Effector memory CD4-positive, alpha-beta T cell (primary cell): ENCODE measurements at places on chromosomes 12 and 14.

GRCh38 chr12:6266971-6267721, 43.3 kb upstream of the PLEKHG6 start:
- DNase-seq: no peak

DNA sequence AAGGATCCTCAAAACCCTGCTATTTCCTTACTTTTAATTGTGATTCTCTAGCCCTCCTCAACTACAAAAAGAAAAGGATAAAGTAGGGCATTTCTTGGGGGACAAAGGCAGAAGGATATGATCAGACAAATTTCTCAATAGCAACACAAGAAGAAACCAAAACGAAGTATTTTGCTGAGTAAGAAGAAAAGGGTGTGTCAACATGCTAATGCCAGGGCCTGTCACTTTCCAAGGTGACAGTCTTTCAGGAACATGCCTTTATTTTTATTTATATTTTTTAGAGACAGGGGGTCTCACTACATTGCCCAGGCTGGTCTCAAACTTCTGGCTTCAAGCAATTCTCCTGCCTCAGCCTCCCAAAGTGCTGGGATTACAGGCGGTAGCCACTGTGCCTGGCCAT, 39.8 kb downstream of the CBX5 start:
- DNase-seq: no peak

- no peak for DNase-seq
Observed at GRCh38 chr14:41022932-41023331, 583.7 kb upstream of the LRFN5 start.

GRCh38 chr12:29510591-29511185, 13.2 kb upstream of the OVCH1 start:
- no peak for DNase-seq

GRCh38 chr12:26226629-26227360, 31.4 kb downstream of the SSPN start:
- no peak for DNase-seq

- DNase-seq: no peak
Observed at GRCh38 chr12:77995436-77996167, 164.9 kb downstream of the NAV3 start.

DNA sequence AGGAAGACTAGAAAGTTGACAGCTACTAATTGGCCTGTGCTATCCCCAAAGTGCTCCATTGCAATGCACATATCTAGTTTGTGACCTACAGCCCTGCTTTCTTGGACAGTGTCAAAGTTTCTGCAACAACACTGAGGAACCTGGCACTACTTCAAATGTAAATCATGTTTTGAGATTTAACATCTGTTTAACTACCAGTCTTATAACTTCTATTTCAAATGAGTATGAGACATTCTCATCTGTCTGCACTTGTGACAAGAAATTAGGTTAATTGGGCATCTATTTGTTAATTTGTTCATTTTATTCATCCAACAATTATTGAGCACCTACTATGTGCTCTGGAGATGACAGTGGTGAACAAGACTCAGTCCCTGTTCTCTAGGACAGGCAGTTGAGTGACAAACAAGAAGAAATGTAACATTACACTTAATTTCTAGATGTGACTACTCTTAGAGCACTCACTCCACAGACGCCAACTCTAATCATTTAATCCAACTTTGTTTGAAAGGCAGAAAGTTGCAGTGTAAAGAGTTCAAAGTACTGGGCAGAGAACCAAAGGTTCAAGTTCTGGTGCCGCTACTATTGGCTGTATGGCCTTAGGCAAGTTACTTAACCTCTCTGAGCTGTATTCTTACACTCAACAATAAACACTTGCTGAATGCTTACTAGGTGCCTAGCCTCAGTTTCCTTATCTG, 74.8 kb downstream of the HECTD4 start:
- DNase-seq: no peak

GRCh38 chr12:94148739-94149118, 352 bp downstream of the PLXNC1 start:
- no peak for DNase-seq

DNA sequence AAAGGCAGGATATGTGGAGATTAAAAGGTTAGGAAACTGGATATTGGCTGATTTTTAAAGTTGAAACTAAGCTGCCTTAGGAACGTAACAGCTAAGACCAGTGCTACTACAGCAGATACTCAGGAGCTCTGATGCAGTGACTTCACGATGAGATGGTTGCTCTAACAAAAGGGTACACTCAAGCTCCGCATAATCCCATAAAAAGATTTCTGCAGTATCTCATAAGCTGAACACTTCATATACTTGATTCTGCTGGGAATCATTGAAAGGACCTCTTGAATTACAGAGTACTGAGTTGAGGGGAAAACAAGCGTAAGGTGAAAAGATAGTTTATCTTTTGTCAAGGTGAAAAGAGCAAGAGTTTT, 3.7 kb downstream of the RNF10 start:
- DNase-seq: no peak

- no peak for DNase-seq
Observed at GRCh38 chr14:96783043-96783914, 13.9 kb upstream of the VRK1 start.

- DNase-seq: no peak
Observed at GRCh38 chr12:88063375-88063774, 34.2 kb upstream of the C12orf50 start.

DNA sequence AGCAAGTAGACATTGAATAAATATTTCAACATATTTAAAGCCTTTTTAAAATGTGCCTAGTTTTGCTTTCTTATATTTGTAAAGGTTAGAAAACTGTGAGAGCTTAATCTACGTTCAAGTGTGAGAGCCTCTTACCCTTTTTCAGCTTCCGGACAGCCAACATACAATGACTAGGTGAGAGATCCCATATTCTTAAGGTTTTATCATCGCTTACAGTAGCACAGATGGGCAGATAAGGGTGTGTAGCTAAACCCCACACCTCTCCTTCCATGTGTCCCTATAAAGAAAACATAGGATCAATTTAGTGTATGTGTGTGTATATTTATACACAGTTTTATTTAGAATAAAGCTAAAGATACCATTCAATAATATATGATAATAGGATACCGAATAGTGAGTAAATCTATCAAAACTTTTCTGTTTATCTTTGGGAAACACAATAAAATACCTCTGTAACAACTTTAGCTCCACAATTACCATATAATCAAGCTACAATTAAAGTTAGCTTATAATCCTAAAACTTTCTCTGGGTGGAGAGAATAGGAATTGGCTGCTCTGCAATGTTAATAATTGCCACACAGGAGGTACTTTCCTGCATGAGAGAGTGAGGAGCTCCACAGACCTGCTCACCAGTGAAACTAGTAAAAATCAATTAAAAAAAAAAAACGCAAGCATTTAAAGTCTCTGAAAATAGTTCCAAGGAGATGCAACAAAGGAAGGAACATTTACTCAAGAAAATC, 110.8 kb downstream of the EML5 start:
- DNase-seq: no peak

- no peak for DNase-seq
Observed at GRCh38 chr14:65156568-65157366, 54.5 kb upstream of the MAX start.

GRCh38 chr12:117089463-117089862, 9.8 kb downstream of the TESC start:
- DNase-seq: no peak

DNA sequence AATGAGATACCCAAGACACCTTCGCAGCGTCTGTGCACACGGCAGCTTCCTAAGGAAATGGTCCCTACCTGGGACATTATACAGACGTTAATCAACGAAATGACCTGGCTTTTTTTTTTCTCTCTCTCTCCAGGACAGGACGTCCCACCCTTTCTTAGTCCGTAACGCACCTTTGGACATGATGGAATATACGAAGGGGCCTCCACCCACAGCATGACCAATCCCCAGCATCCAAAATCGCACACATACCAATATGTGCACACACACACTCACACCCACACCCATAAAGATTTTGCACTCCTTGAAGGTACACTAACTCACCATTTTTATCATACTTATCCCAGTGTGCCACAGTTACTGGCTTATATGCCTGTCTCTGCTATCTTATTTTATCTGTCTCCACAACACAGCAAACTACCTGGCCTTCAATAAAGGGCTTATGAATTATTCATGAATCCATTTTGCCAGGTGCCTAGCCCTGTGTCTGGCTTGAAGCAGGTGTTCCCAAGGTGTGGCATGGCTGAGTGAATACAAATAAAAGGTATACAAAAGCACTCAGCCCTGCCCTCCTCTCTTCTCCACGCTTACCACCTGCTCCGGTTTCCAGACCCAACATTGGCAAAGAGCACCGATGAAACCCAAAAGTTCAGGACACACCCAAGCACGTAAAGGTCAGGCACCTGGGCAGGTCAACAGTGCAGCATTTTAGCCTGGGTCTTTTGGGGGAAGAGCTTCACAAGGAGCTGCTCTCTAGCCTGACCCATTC, 2.2 kb downstream of the SCNN1A start:
- no peak for DNase-seq

GRCh38 chr14:101489092-101489760, 72.1 kb upstream of the DIO3 start:
- no peak for DNase-seq
